ENCODE measurements at places on chromosomes 7 and 10.

- DNase-seq: no peak
Observed at GRCh38 chr7:47440320-47440719, 141.6 kb downstream of the TNS3 start.

DNA sequence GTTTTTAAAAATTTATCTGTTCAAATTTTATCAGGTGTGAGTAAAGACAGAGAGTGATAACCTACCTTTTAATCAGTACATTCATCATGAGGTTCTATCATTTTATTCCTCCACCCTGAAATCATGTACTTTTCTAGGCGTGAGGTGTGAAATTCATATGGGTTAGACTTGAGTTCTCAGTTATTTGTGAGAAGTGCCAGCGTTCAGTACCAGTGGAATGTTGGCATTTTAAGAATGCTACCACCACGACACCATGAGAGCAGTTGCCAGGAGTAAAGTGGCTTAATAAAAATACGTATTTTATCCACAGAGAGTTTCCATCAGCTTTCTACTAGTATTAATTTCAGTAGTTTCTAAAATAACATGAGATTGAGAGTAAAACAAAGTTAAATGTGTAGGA is 104.1 kb upstream of the FERD3L start:
- DNase-seq: no peak

DNA sequence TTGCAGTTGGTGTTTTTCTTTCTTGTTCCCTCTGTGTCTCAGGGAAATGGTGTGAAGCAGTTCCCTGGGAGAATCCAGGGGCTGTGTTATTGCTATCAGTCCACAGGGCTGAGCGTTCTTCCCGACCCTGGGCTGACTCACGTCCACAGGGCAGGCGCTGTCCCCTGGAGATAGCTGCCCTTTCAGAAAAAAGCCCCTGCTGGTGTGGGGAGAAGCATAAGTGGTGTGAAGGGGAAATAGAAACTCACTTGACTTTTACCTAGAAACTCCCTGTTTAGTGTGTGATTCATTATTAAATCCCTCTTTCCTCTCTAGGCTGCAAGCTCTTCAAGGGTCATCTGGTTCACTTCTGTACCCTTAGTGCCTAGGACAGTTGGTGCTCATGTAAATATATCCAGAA is 63.3 kb upstream of the SMNDC1 start:
- no peak for DNase-seq

DNA sequence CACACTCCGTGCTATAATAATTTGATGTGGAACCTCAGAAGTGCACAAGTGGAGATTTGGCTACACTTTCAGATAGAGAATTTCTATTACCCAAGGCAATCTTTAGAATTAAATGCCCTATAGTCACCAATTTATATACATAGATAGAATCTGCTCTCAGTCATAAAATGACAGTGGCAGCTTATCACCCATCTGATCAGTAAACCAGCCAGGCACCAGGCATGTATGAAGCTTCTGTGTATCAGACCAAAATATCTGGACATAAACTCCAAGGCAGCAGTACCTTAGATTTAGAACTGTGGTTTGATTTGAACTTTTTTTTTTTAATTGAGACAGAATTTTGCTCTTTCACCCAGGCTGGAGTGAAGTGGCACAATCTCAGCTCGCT is 180.9 kb downstream of the IPMK start:
- DNase-seq: no peak

- DNase-seq: no peak
Observed at GRCh38 chr7:125555916-125556315, 626.3 kb upstream of the POT1 start.

GRCh38 chr7:39847227-39847626 is 102.8 kb upstream of the CDK13 start:
- no peak for DNase-seq

All from NCI-H446 treated with DMSO at 0.1 percent for 48 hours (cell line).